NCI-H2081 treated with DMSO at 0.1 percent for 48 hours (cell line): ENCODE measurements at places on chromosomes 12 and 14.

- no peak for DNase-seq
Observed at GRCh38 chr12:11758087-11758486, 108.6 kb downstream of the ETV6 start.

DNA sequence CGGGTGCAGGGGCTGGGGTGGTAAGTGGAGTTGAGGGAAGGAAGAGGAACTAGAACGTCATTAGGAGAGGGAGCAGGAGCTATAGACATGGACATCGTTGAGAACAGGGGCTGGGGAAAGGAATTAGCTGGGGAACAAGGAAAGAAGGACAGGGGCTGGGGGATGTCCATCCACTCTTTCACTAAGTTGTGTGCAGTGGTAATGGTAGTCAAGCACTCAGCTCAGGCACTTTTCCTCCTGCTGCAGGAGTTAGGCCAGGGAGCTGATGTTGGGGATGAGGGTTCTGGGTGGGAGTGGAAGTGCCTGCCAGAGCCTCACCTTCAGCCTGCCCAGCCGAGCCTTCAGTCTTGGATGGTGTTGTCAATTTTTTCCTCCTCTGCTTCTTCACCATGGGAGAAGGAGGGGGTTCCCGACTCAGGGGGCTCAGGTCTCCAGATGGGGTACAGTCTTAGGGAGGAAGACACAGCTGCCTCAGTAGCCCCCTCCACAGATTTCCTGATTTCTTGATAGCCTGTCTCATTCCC, 9.2 kb downstream of the AGAP2 start:
- no peak for DNase-seq

- no peak for DNase-seq
Observed at GRCh38 chr14:52690983-52691760, 4.2 kb downstream of the ERO1A start.

DNA sequence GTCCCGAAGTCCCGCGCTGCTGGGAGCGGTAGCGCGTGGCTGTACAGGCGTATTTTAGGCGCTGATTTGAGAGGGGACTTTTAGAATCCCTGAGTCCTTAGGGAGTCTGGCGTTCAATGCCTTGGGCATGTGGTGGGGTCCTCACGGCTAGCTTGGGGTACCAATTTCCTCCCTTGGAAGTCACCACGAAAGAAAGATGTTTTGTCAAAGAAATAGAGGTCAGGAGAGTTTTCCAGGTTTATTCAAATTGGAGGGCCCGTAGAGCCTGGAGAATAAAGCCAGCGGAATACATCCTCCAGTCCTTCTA, 63.9 kb downstream of the KLHL28 start:
- DNase-seq: no peak

DNA sequence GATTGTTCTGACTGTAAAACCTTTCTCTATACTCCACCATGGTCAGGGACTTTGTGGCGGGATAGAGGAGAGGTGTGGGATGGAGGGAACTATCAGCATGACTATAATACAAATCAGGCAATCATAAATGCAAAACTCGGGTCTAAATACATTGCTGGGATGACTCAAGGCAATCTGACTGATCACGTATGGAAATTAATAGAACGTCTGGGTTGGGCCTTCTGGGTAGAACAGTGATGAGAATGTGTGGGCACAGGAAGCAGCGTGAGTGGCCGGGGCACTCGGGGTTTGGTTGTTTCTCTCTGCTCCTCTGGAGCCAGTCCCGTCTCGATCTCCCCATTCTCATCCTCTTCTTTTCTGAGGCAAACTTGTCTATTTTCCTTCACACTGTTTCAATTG, 485.8 kb downstream of the VRK1 start:
- DNase-seq: no peak

GRCh38 chr14:68327231-68327630, 465.6 kb downstream of the ZFP36L1 start:
- no peak for DNase-seq

GRCh38 chr12:49664591-49665239, 41.4 kb downstream of the PRPF40B start:
- DNase-seq: no peak

GRCh38 chr14:46323404-46323762, 328.2 kb downstream of the RPL10L start:
- no peak for DNase-seq

GRCh38 chr12:55789171-55789570, 28.4 kb downstream of the SARNP start:
- no peak for DNase-seq

GRCh38 chr12:48105321-48105866, 485 bp downstream of the SENP1 start:
- DNase-seq: no peak

- DNase-seq: peak; percentile 92
Observed at GRCh38 chr12:54891717-54892478, 37.6 kb downstream of the MUCL1 start.

- DNase-seq: no peak
Observed at GRCh38 chr14:74402401-74403251, 23.4 kb downstream of the SYNDIG1L start.

GRCh38 chr12:27104546-27104945, 22.2 kb upstream of the C12orf71 start:
- DNase-seq: no peak

DNA sequence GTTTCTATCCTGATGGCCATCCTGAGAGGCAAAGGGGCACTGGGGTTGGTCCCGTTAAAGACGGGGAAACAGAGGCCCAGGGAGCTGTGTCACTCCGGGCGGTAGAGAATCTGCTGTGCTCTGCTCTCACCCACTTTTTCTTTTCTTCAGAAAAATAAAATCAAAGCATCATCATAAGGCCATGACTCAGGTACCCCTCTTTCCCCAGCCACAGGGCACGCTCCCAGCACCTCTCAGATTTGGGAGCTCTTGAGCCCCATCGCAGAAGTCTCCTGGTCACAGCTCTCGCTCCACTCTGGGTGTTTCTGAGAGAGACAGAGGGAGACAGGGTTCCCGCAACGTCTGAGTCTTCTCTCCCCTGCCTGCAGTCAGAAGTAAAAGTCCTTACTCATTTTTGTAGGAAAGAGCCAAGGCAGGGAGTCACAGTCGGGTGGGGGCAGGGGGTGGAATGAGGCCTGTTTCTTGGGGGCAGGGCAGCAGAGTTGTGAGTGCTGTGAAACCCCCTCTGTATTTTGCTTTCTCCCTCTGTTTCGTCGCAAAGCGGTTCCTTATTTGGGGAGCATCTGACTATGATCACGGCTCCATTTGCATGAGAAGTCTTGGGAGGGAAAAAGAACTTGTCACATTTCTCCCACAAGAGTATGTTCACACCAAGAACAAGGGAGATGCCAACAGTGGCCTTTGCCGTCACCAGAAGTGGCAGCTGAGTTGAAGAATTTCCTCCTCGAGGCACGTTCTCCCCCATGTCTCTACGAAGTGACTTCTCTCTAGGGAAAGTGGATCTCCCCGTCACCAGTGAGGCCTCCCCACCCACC, 139.0 kb downstream of the BCL11B start:
- no peak for DNase-seq

DNA sequence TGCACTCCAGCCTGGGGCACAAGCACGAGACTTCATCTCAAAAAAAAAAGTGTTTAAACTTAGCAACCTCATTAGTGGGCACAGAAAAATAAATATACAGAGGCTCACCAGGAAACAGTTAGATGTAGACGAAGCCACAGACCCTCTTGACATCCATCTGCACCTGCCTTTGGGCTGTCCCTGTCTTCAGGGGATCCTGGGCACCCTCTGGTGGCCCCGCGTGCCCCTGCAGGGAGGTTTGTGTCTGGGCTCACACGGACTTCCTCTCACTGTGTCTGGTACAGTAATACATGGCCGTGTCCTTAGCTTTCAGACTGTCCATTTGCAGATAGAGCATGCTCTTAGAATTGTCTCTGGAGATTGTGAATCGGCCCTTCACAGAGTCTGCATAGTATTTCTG, 916.5 kb downstream of the TMEM121 start:
- no peak for DNase-seq

GRCh38 chr12:121577443-121578180, 3.2 kb downstream of the KDM2B start:
- no peak for DNase-seq

GRCh38 chr14:81309511-81309910, 88.8 kb upstream of the GTF2A1 start:
- no peak for DNase-seq

- DNase-seq: no peak
Observed at GRCh38 chr12:19665121-19665900, 226.0 kb downstream of the AEBP2 start.

GRCh38 chr14:92316176-92316575, 6.8 kb upstream of the SLC24A4 start:
- no peak for DNase-seq
